ENCODE measurements at places on chromosomes 16 and 17.

DNA sequence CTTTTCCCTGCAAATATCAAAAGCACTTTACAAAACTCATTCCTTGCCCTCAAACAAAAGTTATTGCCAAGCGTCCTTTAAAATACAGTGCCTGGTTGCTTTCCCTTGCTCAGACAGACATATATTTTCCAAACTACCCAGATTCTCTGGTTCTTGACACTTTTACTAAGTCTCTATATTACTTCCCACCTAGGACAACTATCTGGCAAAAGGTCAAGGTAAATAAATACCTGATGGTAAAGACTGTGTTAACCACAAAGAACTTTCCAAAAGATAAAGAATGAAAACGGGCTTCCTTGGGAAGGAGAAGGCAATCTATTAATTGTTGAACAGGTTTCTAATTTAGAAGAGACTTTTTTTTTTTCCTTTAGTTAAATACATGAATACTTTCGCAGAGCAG lies 1.9 kb downstream of the HS3ST3A1 start:
- no peak for DNase-seq

- DNase-seq = no peak
Measured at GRCh38 chr16:22373662-22374310, 633 bp downstream of the CDR2 start.

GRCh38 chr17:10357768-10358167 lies 15.0 kb downstream of the MYH13 start:
- no peak for DNase-seq

DNA sequence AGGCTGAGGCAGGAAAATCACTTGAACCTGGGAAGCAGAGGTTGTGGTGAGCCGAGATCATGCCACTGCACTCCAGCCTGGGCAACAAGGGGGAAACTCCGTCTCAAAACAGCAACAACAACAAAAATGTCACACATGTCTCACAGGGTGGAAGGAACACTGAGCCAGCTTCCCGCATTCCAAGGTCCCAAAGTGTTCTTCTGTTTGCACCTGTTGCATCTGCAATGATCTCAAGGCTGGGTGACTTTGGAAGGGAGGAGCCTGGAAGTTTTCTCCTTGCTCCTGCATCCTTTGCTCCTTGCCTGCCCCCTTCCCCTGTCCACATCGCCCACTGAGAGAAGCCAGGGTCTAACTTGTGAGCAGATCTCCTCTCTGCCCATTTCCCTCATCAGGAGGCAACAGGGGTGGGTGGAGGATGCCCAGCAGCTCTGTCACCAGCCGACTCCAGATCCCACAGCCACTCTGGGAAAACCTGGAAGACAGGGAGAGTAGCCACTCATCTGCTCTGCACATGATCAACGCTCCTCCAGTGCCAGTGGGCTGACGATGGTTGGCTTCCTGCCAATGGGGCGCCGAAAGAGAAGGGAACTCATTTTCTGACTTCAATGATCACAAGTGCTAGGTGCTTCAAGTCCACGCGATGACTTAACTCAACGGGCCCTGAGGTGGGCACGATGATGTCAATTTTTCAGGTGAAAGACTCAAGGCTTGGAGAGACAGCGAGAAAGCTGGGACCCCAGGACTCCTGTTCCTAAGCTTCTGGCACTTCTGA lies 12.6 kb downstream of the CHST6 start:
- DNase-seq = no peak

DNA sequence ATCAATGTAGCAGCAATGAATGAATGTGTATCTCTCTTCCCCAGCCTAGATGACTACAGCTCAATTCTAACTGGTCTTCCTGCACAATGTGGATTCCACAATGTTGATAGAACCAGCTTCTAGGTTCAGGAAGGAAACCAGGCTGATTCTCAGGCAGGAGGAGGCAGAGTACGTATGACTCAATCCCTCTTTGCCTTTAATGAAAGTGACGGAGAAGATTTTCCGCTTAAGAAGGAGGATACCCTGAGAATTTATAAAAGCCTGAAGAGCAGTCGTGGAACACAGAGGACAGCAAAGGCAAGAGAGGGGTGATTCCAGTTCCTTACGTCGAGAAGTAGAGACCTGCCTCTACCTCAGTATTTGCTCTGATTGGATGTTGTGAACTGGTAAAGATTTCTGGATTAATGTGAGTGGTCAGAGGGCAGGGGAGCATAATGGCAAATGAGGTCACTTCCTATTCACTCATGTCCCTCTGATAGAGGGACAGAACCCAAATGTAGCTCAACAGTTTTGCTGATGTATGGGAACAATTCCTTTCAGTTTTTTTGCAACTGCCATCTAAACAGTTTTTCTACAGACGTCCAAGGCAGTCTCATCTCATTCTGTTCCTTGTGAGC lies 15.0 kb upstream of the SLC16A11 start:
- no peak for DNase-seq

DNA sequence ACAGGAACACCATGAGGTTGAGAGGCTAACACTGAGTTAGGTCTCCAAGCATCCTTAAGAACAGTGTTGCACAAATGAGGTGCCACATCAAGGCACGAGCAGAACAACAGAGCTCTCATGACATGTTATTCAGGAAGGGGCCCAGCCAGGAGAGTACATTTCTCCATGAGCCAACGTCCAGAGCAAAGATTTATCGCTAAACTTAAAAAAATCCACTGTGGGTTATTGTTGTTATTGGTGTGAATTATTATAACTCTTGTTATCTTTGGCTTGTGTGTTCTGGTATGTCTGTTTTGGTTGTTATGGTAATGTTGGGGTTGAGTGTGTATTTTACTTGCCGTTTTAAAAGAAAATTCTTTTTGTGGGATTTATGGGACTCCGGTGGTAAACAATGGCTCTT lies 68.9 kb upstream of the MSI2 start:
- DNase-seq = no peak

DNA sequence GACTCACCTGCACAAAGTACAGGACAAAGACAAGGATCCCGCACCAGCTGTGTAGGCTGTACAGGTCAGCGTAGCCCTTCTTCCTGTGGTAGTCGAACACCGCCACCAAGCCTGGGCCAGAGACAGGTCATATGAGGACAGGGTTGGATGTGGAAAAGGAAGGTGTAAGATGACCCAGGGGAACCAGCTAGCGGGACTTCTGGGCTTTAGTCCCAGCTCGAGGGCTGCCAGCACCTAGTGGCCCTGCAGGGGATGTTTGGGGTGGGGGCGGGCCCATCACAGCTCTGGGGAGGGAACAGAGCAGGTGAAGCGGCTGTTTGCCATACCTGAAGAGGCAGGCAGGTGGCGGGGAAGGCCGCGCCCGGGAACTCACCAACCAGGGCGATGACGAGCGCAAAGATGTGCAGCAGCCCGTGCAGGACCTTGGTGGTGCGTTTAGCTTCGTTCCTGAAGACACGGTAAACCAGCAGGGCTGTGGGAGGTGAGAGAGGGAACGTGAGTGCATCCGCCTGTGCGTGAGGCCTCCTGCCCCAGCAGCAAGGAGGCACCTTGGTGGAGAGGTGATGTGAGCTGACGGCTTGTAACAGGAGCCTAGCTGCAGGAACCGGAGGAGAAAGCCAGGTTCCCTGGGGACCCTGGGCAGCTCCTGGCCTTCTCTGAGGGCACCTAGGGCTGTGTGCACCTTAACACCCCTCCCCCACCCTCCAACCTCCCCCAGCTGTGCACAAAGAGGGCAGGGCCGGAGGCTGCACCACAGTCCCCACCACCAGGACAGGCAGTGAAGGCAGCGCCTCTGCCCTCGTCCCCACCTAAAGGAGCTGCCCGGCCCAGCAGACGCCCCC lies 10.2 kb downstream of the CYB561 start:
- no peak for DNase-seq

DNA sequence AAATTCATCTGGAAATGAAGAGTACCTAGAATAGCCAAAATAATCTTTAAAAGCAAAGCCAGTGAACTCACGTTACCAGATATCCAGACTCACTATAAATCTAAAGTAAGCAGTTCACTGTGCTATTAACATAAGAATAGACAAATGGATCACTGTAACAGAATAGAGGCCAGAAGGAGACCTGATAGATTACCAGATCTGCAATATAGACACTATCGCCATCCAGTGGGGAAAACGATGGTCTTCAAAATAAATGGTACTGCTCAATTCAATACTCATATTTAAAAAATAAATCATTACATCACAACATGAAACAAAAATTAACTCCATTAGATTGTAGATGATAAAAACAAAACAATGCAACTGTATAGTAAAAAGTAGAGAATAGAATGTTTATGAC lies 158.6 kb upstream of the CDH8 start:
- DNase-seq = no peak

GRCh38 chr16:4365014-4365406 lies 6.6 kb upstream of the VASN start:
- DNase-seq = no peak

DNA sequence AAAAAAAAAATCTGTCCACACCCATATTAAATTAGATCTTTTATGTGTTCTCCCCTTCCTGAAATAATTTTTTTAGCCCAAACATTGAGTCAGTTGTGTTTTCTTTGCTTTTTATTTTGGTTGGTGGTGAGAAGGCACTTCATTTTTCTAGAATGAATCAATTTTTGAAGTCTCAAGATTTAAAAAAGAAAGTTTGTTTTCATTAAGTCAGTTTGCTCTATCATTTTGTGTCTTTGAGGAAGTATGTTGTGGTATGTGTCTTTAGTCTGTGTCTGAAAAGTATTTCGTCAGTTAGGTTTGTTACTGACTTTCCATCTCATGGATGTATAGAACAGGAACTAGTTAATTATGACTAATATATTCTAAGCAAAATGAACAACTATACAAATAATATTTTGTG lies 3.8 kb downstream of the IGF2BP1 start:
- no peak for DNase-seq

GRCh38 chr16:72240466-72240865 lies 68.5 kb upstream of the PMFBP1 start:
- DNase-seq = no peak

DNA sequence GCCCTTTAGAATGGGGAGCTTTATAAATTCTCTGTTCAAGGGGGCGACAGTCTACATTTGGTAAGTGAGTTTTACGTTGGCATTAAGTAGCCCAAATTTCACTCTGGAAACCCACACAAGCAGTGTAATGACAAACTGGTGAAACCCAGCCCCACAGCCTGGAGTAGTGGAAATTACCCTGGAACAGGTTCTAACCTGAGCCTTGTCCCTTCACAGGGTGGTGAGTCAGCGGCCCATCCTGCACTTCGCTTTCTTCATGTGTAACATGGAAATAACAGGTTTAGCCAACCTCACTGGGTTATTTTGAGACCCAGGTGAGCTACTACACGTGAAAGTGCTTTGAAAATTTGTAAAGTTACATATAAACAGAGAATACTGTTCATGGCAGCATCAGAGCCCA lies 3.5 kb upstream of the TLCD3A start:
- DNase-seq = no peak

- DNase-seq = no peak
Measured at GRCh38 chr16:4138713-4139112, 22.5 kb upstream of the ADCY9 start.

DNA sequence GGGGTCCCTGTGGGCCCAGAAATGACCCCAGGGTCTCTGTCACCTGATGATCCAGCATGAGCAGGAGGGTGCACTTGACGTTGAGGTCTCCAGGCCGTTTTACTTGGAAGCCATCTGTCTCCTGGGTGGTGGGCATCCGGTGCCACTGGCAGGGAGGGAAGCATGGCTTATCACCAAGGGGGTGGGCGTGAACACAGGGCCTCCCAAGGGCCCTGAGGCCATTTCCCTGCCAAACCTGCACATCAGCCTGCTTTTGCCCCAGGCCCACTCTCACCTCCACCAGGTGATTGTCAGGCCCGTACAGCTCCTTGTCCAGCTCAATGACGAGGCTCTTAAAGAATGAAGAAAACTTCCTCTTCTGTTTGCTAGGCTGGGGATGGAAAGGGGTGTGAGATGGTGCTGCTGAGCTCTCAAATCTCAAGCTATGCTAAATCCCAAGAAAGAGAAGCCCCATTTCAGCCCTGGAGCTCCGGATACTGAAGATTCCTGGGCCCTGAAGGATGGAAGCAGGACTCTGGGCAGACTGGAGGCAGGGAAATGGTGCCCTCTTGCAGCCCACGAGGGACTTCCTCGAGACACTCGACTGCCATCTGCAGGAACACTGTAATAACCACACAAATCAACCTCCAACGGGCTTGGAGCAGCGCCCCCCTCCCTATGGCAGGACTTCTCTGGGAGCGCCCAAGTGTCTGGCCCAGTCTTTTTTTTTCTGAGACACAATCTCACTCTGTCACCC lies 7.1 kb upstream of the FTSJ3 start:
- peak; percentile 49 for DNase-seq
